ENCODE measurements at places on chromosomes 5 and 9. TPM values are rescaled to one million over a fixed set of nuclear protein-coding genes. Genes with fewer than 3 reads are reported as not detected.

DNA sequence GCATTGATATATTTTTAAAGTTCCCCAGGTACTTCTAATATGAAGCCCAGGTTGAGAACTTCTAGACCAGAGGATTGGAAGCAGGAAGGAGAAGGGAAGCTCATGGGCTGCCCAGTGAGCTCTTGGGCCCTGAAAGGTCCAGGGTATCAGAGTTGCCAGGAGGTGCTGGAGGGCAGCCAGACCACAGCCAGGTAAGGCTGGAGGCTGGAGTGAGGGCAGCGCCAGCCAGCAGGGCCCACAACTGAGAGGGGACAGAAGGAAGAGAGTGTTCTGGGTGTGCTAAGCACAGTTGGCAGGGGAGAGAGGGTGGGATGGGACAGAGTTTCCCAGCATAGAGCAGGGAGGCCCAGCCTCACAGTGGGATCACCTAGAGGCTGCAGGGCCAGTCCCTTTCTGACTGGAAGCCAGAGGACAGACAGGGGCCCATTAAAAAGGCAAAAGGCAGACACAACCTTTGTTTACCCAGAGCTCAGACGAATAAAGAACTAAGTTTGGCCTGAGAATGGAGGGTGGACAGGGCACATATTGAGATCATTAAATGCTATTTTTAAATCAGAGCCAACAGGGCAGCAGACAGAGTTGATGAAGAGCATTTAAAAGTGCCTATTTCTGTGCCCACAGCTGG, 94.9 kb downstream of the PDE8B start:
- no peak overlapping the region for H3K27ac ChIP-seq
- H3K4me1 ChIP-seq, result peaks cover 3% of the 10 kb centered on the region

DNA sequence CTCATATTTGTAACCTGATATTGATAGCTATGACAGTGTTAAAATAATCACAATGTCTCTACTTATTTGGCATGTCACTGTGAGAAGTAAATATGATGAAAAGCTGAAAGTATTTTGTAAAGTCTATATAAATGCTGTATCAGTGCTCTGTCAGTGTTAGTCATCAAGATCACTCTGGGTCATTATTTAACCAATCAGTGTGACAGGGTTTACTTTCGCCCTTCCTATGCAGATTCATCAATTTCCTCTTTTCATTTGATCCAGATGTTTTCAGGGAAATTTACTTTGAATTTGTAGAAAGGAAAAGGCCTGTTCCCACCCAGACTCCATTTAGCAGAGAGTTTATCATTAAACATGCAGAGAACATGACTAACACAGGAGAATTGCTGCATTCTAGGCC, 9.9 kb upstream of the PCSK5 start:
- H3K36me3 ChIP-seq, result no peaks in the 10 kb centered on the region
- H3K4me1 ChIP-seq, result no peaks in the 10 kb centered on the region
- no peak for DNase-seq
- H3K4me3 ChIP-seq, result no peak overlapping the region
- H3K27me3 ChIP-seq, result no peaks in the 10 kb centered on the region

DNA sequence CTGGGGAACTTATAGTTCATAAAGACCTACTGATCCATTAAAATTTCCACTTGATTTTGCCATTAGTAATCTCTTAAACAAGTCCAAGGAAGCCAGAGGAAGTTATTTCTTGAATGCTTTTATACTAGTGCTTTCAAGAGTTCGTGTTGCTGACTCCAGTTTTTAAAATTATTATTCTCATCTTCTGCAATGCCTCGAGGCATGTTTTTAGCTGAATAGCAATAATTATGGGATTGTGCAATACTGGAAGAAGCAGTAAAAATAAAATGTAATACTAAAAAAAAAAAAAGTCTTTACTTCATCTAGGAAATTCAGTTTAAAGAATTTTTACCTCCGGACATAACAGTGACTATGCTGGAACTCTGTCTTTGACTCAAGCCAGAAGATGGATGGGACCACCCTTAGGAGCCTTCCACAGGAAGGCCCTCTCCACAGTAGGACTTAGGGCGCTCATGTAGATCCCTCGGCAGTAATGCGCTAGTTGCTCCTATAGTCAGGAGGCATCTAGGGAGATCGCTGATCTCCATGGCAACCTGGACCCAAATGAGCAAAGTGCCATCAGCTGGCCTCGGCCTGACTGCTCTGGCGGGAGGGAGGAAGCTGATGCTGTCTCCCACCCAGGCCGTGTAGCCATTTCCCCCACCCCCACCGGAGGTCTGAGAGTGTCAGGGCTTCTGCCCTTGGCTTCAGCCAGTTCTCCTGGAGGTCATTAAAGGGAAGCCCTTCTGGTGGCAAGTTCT, 56.7 kb downstream of the DAPK1 start:
- H3K4me3 ChIP-seq, result no peak overlapping the region
- no peak overlapping the region for H3K27ac ChIP-seq
- peaks cover 3% of the 10 kb centered on the region for H3K36me3 ChIP-seq
- DNase-seq, result no peak

- H3K27me3 ChIP-seq, result no peaks in the 10 kb centered on the region
- peak overlapping the region; percentile 68 for H3K4me3 ChIP-seq
- H3K36me3 ChIP-seq, result no peaks in the 10 kb centered on the region
- DNase-seq, result peak; percentile 59
Observed at GRCh38 chr9:101486693-101487442, 46.8 kb upstream of the RNF20 start.

- H3K4me3 ChIP-seq, result no peak overlapping the region
- H3K27me3 ChIP-seq, result peaks cover 4% of the 10 kb centered on the region
- H3K36me3 ChIP-seq, result no peaks in the 10 kb centered on the region
- no peak overlapping the region for H3K27ac ChIP-seq
Observed at GRCh38 chr5:176420086-176420485, 3.7 kb upstream of the CLTB start.

DNA sequence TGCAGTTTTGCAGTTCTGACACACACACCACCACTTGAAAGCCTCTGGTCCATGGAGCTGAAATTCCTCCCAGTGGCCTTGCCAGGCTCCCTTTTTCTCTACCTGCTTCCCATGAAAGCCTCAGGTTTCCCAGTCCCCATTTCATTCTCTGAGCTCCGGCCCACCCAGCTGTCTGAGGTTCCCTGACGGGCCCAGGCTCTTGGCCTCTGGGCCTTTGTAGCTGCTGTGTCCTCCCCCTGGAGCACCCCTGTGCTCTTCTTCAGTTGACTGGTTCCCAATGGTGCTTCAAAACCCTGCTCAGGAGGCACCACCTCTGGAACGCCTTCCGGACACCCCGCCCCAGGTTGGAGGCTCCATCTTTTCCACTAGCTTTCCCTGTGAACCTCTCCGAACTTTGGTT, 155.9 kb upstream of the SHB start:
- H3K36me3 ChIP-seq, result no peaks in the 10 kb centered on the region
- no peak overlapping the region for H3K4me3 ChIP-seq
- peaks cover 18% of the 10 kb centered on the region for H3K4me1 ChIP-seq

GRCh38 chr9:69136779-69137178, 37.3 kb upstream of the TJP2 start:
- no peak overlapping the region for H3K27ac ChIP-seq
- H3K4me3 ChIP-seq, result no peak overlapping the region
- H3K27me3 ChIP-seq, result no peaks in the 10 kb centered on the region

The TIGD6 gene
- 5.5 TPM for polyA plus RNA-seq

GRCh38 chr5:178476531-178476930, 113.7 kb downstream of the COL23A1 start:
- no peak overlapping the region for H3K27ac ChIP-seq
- no peaks in the 10 kb centered on the region for H3K27me3 ChIP-seq
- no peak for DNase-seq
- H3K4me1 ChIP-seq, result peaks cover 4% of the 10 kb centered on the region
- no peaks in the 10 kb centered on the region for H3K36me3 ChIP-seq

The CDX1 gene
- polyA plus RNA-seq, result not detected

DNA sequence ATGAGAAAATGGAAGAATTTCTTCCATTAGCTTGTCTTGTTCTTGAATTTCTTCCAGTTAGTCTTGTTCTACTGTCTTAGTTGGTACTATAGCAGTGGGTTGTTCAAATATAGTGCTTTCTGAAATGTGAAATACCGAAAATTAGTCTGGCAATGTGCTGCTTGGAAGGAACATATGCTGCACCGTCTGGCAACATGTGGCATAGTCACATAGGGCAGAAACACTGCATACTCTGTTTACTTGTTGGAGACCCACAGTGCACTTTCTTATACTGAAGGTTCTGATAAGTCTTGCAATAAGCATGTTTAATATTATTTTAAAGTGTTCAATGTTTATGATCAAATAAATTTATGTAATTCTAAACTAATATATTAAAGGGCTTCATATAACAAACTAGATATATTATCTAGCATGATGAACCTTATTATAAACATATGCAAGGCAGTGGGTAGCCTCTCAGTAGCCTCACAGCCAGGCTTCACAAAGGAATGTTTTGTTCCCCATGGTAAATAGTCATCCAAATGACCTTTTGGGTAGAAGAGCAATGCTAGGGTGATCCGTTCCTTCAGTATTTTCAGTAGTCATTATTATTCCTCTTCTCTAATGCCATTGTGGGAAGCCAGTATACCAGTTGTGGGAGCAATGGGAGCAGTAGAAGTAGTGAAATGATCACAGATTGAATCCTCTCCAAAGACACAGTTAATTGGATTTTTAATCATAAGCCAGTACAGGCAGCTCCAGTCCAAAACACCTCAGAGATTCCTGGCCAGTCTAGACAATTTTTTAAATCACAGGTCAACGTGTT, 1106.7 kb downstream of the DTWD2 start:
- H3K27me3 ChIP-seq, result no peaks in the 10 kb centered on the region
- no peaks in the 10 kb centered on the region for H3K4me1 ChIP-seq
- H3K36me3 ChIP-seq, result no peaks in the 10 kb centered on the region
- no peak overlapping the region for H3K27ac ChIP-seq
- DNase-seq, result no peak
- no peak overlapping the region for H3K4me3 ChIP-seq

DNA sequence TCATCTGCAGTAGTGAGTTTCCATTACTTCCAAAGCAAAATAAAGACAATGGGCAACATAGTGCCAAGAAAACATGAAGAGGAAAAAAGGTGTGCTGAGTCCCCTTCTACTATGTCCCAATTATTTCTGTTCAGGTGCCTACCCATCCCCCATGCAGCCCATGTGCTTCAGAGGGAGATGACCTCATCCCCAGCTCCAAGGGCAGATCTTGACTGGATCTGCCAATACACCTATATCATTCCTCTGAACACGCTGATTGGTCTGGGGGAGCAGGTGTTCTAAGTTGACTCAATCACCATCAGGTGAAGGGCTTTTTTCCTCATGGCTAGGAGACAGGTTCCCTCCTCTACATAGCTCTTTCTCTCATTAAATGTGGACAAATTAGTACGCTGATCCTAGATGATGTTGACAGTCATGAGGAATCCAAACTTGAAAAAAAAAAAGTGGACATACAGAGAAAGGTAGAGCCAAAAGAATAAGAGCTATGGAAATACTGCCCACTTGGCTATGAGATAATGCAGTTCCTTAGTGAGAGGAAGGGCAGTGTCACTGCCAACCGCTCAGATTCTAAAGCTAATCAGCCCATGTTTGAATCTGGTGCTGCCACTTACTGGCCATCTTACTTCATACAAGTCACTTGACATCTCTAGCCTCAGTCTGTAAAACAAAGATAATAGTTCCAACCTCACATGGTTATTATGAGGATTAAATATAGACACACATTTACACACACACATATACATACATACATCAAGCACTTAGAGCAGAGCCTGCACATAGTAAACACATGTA, 23.1 kb downstream of the PRELID2 start:
- no peak for DNase-seq
- H3K36me3 ChIP-seq, result no peaks in the 10 kb centered on the region
- no peaks in the 10 kb centered on the region for H3K4me1 ChIP-seq
- H3K27ac ChIP-seq, result no peak overlapping the region
- no peak overlapping the region for H3K4me3 ChIP-seq

DNA sequence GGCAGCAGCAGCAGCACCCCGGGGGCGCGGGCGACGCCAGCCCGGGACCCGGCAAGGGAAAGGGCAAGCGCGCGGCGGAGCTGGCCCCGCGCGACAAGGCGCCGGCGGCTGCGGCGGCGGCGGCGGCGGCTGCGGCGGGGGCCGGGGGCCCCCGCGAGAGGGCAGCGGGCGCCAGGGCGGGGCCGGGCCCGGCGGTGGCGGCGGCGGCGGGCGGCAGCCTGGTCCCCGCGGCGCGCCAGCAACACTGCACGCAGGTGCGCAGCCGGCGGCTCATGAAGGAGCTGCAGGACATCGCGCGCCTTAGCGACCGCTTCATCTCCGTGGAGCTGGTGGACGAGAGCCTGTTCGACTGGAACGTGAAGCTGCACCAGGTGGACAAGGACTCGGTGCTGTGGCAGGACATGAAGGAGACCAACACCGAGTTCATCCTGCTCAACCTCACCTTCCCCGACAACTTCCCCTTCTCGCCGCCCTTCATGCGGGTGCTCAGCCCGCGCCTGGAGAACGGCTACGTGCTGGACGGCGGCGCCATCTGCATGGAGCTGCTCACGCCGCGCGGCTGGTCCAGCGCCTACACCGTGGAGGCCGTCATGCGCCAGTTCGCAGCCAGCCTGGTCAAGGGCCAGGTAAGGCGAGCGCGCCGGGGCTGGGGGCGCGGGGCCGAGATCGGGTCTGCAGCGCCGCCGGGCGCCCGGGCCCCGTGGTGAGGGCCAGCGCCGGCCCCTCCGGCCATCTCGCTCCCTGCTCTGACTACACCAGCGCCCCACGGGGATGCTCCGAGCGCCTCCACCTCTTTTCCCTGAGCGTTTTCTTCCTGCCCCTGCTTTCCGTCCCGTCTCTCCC, at the start of gene UBE2QL1:
TSS of gene UBE2QL1 (plus strand) at position 238 of the 843 bp plus-strand sequence. CDS start at position 273, 35 bp downstream.
- H3K36me3 ChIP-seq, result peaks cover 3% of the 10 kb centered on the region
- H3K27me3 ChIP-seq, result peaks cover 13% of the 10 kb centered on the region
- DNase-seq, result no peak
- peak within 1 kb of the TSS; percentile 58 for H3K4me3 ChIP-seq

The PCDHA2 gene
- polyA plus RNA-seq, result 4.6 TPM

GRCh38 chr5:81633471-81633870, 117.4 kb downstream of the SSBP2 start:
- no peaks in the 10 kb centered on the region for H3K27me3 ChIP-seq
- H3K4me1 ChIP-seq, result no peaks in the 10 kb centered on the region
- H3K4me3 ChIP-seq, result no peak overlapping the region
- no peak overlapping the region for H3K27ac ChIP-seq

All from spinal cord (tissue), 10 donors.